Natural killer cell treated with Interleukin-12 subunit alpha and Interleukin-12 subunit beta and Interleukin-15 and Interleukin-18, amount 100 ng/mL, for 72 hours (primary cell): ENCODE measurements at places on chromosomes 6 and 20.

GRCh38 chr6:112243861-112244827 is 10.2 kb downstream of the LAMA4 start:
- DNase-seq: no peak

DNA sequence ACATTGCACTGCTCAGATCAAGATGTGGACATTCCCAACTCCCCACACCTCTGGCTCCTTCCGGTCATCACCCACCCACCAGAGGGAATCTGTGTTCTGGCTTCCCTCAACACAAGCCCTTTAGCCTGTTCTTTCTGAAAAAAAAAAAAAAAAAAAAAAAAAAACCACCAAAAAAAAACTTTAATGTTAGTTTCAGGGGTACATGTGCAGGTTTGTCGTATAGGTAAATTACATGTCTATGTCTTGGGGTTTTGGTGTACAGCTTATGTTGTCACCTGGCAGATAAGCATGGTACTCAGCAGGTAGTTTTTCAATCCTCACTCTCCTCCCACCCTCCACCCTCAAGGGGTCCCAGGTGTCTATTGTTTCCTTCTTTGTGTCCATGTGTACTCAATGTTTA is 135.8 kb upstream of the FOXA2 start:
- DNase-seq: no peak

- DNase-seq: no peak
Measured at GRCh38 chr6:37809197-37809543, 10.4 kb upstream of the ZFAND3 start.

- no peak for DNase-seq
Measured at GRCh38 chr6:33988121-33989015, 157.5 kb downstream of the GRM4 start.

DNA sequence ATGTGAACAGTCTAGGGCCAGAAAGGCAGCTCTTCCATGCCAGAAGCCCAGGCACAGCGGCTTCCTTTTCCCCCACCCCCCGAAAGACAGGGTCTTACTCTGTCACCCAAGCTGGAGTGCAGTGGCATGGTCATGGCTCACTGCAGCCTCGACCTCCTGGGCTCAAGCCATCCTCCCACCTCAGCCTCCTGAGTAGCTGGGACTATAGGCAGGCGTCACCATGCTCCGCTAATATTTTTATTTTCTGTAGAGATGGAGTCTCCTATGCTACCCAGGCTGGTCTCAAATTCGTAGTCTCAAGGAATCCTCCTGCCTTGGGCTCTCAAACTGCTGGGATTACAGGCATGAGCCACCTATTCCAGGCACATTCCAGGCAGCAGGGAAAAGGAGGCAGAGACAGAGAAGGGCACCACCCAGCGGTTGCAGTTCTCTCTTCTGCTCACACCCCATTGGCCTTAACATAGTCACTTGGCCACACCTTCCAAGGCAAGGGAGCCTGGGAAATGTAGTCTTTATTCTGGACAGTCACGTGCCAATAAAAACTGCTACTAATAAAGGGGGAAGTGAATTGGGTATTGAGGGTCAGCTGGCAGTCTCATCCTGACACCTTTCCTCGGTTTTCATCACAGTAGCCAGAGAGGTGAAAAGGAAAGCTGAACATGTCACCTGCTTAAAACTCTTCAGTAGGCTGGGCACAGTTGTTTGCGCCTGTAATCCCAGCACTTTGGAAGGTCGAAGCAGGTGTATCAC is 205.9 kb downstream of the ZMYND8 start:
- no peak for DNase-seq
